AG08395 (cell line): ENCODE measurements at places on chromosomes 5 and 9.
A peak's percentile ranks its signal among the peaks of the same experiment; 100 is the strongest.

DNA sequence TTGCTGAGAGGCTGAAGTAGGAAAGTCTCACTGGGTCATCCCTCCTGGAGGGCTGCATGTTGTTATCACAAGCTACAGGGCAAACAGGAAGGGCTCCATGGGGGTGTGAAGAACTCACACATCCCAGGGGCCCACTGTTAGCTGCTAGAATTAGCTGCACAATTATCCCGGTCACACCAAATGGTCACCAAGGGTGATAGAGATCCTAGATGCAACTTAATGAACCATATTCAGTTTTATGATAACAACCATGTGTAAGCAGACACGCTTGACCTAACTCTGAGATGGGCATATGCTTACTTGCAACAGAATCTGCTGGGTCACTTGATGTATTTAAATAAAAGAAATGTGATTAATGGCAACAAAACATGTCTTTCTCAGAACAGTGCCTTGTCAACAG is 143.5 kb upstream of the C6 start:
- no peak for DNase-seq

DNA sequence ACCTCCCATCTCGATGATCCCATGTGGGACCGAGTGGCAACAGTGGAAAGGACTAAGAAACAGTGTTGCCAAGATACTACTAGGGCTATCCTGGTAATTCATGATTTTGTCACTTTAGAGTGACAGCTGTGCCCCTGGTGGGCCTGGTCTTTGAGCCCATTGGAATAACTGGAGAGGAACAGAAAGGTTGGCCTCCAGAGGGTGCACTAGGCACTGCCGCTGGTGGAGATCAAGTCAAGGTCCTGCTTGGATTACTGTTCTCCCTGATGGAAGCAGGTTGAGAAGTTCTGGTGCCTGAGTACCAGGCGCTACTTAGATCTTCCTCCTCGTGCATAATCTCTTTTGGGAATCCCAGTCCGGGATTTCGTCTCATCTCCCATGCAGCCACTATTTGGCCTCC is 129.6 kb downstream of the SEC61B start:
- no peak for DNase-seq

- no peak for DNase-seq
Measured at GRCh38 chr5:135915466-135916001, 19.9 kb upstream of the IL9 start.

DNA sequence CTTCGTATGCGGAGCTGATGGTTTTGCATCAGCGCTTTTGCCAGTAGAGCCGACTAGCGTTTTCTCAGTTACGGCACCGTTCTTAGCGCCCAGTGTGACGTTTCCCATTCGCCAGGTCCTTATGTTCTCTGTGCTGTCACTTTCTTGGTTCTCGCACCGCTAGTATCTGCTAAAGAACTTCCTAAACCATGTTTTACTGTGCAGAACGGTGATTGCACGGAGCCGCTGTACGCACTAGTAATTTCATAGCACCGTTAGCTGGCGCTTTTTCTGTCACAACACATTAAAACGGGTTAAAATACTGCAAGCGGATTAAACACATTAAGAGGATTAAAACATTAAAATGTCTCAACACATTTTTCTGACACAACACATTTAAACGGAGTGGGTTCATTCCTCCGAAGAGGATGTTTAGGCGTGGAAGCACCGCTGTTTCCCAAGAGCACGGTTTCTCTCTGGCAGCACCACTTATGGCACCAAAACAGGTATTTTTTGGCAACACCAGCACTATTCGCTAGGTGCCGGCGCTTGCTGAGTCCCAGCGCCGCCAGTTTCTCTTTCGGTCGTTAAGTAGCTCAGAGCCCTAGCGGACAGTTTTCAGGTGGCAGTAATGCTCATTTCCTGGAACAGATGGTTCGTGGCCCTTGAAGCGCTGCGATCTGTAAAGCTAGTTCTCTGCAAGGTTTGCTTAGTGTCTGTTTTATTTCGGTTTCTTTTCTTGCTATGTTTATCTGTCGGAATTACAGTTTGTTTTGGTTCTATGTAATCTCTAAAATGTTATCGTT is 20.3 kb downstream of the ANXA2R start:
- DNase-seq = peak; percentile 10

- DNase-seq = no peak
Measured at GRCh38 chr5:119358901-119359603, 3.2 kb downstream of the TNFAIP8 start.

DNA sequence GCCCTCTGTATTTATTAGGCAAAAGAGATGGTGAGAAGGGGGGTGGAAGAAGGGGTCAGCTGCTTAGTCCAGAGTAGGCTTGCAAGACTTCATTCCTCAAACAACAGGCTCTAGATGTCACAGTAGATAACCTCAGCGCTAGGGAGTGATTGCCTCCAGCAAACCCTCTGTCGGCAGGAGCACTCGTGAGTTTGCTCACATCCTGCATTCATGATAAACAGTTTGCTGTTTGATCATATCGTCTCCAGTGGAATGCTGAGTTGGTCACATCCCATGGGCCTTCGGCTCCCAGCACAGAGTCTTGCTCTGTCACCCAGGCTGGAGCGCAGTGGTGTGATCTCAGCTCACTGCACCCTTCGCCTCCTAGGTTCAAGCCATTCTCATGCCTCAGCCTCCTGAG is 3.6 kb downstream of the TTC23L start:
- DNase-seq = no peak
